Activated T-cell treated with anti-CD3 and anti-CD28 coated beads for 4 hours (primary cell): ENCODE measurements at places on chromosomes 12 and 14.

GRCh38 chr12:53325511-53326061 lies 4.2 kb upstream of the AAAS start:
- DNase-seq, result no peak

DNA sequence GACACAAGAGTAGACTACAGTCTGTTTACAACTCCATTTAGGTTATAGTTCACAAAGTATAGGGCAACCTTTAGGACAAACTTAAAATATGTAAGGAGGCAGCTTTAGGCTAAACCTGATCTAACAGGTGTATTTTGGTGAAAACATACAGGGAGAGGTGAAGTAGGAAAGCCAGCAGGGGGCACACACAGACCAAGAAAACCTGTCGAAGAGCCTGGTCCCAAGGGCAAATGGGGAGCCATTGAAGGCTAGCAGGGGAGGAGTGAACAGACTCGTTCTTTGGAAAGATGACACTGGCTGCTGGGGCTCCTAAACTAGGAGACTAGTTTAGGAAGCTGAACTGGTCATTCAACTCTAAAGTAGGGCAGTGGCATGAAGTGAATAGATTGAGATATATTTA lies 138.8 kb upstream of the WSCD2 start:
- peak; percentile 1 for DNase-seq

DNA sequence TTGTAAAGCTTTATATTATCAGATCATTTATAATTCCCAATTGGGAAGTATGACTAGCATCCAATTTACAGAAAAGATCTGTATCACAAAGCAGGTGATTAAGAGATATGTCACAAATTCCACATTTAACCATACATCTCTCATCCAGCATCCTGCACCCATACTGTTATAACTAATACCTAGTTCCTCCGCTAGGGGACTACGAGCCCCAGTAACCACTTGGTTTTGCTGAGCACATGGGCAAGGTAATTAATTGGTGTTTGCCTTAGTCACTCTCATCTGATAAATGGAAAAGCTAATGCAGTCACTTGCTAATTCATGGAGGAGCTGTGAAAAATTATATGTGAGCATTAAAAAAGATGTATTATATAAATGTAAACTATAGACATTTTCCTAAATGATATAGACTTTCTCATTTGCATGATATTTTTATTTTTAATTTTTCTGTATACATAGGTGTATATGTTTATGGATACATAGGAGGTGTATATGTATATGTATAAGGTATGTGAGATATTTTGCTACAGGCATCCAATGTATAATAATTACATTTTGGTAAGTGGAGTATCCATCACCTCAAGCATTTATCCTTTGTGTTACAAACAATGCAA lies 1031.8 kb downstream of the GALC start:
- no peak for DNase-seq

GRCh38 chr12:112705037-112705632 lies 86.4 kb upstream of the RPH3A start:
- DNase-seq, result no peak

DNA sequence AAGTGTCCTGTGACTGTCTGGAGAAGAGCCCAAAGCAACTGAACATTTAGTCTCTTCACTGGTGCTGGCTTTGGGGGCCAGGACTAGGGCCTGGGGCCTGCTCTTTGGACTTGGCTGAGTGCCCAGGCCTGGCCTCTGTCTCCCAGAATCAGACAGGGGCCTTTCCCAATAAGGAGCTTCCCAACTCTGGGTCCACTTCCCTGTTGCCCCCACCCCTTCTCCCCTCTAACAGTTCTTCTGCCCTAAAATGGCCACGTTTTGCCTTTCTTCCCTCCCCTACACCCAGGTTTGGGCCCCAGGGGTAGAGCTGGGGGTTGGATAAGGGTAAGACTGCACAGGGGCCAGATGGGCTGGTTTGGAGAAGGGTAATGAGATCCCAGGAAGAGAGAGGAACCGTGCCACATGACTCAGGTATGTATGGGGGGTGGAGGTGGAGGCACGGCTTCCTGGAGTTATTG lies 10.0 kb upstream of the ITGA5 start:
- no peak for DNase-seq

- DNase-seq, result no peak
Observed at GRCh38 chr14:64730681-64731080, 26.5 kb downstream of the PLEKHG3 start.

DNA sequence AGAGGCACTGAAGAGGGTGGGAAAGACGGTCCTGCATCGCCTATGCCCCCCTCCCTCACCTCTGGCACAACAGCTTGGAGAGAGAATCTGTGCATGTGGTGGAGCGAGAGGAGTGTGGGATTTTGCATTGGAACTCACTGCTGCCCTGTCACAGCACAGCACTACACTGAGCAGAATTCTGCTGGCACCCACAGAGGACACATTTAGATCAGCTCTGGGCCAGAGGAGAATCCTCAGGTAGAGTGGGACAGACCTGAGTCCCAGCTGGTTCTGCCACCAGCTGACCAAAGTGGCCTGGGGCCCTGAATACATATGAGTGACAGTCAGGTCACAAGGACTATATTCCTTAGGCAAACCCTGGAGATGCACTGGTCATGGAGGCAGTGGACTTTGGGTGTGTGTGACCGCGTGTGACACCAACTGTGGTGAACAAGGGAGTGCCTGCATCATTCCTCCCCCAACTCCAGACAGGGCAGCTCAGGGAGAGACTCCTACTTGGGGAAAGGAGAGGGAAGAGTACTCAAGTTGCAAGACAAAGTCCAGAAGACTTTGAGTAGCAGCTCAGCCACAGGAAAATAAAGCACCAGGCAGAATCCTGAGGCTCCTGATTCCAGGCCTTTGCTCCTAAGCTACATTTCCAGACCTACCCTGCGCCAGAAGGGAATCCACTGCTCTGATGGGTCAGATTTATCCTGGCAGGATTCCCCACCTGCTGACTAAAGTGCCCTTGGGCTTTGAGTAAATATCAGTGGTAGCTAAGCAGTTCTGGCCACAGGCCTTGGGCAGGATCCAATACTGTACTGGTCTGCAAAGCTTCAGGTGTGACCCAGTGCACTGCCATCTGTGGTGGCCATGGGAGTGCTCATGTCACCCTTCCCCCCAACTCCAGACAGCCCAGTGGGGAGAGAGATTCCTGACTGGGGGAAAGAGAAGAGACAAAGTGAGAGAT lies 10.6 kb upstream of the ACOT1 start:
- no peak for DNase-seq

- no peak for DNase-seq
Observed at GRCh38 chr12:113290506-113290905, 44.4 kb downstream of the SLC8B1 start.

DNA sequence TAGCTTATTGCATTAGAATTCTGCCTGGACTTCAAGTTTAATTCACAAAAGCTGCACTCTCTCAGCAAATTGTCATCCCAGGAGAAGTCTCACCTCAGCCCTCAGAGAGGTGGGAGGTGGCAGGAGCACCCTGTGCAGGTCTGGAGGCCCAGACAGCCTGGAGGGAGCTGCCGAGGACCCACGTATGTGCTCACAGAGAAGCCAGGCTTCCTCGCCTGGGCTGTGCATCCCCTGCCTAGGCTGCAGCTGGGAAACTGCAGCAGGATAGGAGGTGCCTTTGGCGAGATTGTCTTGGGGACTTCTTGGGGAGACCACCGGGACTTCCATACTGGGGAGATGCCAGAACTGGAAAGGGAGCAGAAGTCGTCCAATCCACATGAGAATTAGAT lies 8.8 kb downstream of the CPNE6 start:
- no peak for DNase-seq

GRCh38 chr12:8948701-8949341 lies 624 bp downstream of the M6PR start:
- no peak for DNase-seq

DNA sequence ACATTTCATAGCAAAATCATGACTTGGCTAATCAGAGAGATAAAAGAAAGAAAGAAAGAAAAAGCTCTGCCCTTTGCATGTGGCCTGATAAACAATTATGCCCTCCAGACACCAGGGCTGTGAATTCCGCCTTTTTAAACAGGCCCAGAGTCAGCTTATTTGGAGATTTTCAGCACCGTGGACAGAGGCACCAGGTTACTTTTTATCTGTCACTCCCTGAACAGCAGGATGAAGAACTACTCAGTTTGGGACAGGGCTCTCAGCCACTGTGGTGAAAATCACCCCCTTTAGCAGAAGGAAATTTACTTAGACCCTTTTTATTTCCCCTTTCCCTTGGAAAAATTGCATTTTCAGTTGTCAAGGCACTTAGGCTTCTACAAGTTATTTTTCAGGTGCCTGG lies 359.9 kb downstream of the NRXN3 start:
- DNase-seq, result no peak

- DNase-seq, result no peak
Observed at GRCh38 chr14:22096514-22096895, 422.9 kb upstream of the OR4E1 start.

- no peak for DNase-seq
Observed at GRCh38 chr14:50762931-50763300, 68.0 kb downstream of the NIN start.

GRCh38 chr14:93821051-93821450 lies 32.8 kb upstream of the PRIMA1 start:
- DNase-seq, result no peak

DNA sequence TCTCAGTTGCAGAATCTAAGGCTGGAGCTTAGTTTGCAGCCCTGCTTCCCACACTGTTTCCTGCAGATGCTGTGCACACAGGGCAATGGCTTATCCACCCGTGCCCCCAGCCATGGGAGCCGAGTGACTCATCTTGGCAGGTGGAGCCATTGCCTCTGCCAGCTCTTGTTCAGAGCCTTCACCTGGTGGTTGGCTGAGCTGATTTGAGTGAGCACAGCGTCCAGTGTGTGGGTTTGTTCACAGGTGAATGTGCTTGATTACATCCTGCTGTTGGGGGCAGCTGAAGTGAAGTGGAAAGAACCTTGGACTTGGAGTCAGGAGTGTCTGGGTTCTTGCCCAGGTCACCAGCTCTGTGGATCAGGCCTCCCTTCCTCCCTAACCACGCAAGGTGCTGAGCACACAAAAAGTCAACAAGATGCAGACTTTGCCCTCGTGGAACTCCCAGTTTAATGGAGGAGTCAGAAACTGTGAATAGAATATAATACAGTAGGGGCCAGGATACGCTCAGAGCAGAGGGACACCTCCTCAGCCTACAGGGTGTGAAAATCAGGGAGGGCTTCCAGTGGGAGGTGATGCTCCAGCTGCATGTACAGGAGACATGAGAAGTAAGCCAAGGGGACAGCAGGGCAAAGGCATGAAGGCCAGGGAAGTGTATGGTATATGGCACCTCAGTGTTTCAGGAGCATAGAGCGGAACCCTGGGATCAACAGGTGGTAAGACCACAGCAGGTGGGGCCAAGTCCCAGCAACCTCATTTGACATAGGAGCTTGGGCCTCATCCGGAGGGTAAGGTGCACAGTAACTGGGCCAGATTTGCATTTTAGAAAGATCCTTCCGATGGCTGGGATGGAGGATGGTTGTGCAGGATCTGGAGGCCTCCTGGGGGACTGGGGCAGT lies 22.8 kb downstream of the JDP2 start:
- DNase-seq, result no peak

DNA sequence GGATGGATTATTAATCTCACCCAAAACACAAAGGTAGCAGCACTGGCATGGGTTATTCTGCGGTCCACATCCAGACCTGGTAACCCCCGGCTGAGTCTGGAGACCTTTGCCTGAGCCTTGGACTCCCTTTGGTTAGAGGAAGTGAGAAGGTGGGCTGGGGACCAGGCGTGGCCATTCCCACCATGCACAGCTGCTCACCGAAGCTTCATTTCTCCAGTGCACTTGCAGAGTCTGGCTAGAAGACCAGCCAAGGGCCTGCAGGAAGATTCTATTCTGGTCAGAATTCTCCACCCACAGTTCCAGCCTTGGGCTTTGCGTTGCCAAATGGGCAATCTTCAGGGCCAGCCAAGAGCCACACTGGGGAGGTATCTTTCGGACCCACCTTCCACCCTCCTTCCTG lies 73.0 kb downstream of the LGMN start:
- no peak for DNase-seq

DNA sequence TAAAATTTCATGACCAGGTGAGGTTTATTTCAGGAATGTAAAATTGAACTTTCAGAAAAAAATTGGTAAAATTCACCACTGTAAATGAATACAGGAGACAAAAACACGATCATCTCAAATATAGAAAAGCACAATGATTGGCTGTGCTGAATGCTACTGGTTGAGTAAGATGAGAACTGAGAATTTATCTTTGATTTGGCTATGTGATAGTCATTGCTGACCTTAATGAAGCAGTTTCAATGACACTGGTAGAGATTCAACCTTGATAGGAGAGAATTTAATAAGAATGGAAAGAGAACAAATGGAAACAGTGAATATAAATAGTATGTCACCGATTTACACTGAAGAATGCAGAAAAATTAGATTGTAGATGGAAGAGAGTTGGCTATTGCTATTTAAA lies 6.4 kb upstream of the PMCH start:
- DNase-seq, result no peak

DNA sequence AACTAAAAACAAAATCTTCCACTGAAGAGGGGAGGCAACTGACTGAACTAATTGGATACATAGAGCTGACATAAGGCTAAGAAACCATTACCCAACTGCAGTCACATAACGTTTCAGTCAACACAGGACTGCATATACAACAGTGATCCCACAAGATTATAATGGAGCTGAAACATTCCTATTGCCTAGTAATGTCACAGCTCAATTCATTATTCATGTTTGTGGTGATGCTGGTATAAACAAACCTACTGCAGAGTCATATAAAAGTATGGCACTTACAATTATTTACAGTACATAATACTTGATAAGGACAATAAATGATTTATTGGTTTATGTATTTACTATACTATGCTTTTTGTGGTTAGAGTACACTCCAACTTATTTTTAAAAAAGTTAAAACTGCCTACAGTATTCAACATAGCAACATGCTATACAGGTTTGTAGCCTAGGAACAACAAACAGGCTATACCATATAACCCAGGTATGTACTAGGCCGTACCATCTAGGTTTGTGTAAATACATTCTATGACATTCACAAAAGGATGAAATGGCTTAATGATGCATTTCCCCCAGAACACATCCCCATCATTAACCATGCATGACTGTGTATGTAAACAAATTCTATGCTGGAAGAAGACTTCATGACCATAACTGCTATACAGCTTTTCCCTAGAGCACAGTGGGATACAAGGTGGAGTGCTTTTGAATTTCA lies 4.3 kb downstream of the NAP1L1 start:
- no peak for DNase-seq

DNA sequence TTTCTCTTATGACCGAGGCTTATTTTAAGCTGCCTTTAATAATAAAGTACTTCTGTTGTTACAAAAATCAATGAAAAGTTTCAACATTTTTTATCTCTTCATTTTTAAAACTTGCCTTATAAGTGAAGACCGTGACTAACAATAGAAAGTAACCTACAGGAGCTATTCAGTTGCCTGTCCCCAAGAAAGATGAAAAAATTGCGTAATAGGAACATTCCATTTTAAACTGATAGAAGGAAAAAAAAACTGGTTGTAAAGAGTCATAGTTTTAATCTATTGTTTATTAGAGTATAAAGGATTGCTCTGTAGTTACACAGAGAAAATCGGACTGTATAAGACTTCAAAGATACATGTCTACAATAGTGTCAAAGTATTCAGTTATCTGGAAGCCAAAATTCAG lies 83.3 kb downstream of the DAAM1 start:
- no peak for DNase-seq

GRCh38 chr12:11868027-11868426 lies 202.7 kb upstream of the BCL2L14 start:
- DNase-seq, result no peak
